ENCODE measurements at places on chromosomes 6 and 20.

DNA sequence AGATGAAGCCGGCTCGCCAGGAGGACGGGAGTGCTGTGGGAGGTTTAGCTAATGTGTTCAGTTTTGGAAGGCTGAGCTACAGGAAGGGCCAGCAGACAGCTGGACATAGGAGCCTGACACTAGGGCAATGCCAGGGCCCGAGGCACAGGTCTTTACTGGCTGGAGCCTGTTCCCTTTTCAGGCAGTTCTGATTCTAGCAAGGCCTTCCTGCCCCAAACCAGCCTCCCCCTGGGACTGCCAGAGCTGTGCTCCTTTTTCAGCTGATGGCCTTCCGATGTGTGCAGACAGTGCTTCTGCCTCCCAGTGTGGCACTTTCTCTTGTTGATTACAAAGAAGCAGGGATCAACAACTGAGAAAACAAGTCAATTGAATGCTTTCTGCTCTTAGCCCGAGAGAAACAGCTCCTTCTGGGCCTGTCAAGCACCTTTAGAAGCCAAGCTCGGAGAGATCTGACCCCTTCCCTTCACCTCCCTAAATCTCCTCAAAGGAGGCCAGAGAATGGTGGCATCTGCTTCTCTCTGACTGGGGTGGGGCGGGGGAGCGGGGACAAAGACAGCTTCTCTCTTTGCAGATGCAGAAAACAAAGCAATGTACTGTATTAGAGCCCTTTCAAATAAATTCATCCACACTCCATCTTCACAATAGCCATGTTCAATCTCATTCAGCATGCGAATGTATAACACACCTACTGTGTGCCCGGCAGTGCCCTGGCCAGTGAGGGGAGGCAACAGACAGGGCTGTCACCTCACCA is 63.2 kb downstream of the RAB44 start:
- no peak for DNase-seq

DNA sequence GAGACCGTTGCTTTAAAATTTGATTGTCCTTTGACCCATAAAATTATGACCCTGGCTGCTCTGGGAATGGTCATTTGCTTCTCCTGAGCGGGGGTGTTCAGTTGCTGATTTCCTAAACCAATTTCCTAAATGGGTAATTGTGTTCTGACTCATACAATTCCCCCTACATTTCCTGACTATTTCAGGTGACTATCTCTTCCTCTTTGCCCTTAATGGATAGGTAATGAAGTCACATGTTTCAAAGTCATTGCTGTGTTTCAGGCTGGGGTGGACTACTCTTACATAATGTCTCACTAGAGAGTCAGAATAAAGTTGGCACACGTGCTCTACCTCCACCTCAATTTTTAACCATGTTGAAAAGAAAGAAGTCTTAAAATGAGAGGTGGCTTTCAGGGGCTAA is 109.8 kb downstream of the DOK5 start:
- no peak for DNase-seq

DNA sequence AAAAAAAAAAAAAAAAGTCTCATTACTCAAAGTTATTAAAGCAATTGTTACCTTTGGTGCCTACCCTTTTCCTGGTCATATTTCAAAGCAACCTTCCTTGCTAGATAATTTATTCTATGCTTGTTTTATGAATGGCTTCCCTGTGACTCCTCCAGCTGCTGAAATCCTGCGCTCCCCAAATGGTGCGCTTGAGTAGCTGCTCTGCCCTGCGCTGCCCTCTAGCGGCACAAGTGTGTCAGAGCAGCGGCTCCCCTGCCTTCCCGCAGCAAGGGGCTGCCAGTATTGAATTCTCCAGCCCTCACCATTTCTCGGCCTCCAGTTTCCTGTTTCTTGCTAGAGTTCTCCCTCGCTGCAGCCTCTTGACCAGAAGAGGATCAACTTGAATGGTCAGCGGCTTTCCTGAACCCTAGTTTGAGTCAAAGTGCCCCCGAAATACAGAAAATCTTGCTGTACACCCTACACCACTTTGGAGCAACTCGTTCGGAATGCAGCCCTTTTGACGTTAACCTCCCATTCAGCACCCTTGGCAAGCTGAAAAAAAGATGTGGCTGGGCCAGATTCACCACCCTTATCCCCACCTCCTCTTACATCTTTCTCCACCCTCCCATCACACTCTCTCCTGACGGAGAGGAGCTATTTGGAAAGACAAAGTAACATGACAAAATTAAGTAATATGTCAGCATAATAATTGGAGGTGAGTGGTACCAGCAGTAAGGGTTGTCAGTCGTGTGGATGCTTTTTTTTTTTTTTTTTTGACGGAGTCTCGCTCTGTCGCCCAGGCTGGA is 60.4 kb upstream of the KLHL31 start:
- peak; percentile 27 for DNase-seq

- DNase-seq, result peak; percentile 68
Observed at GRCh38 chr20:1266167-1266973, at the start of gene SNPH. Gene SNPH, plus strand, starts transcription at chr20:1266294. Its CDS starts 29,946 bp downstream, at chr20:1296240.
